Transverse colon (tissue), 4 donors: ENCODE measurements at places on chromosomes 4 and X. TPM values are rescaled to one million over a fixed set of nuclear protein-coding genes. Genes with fewer than 3 reads are reported as not detected.
A peak's percentile ranks its signal among the peaks of the same experiment; 100 is the strongest.

HSFX3 gene
- not detected for total RNA-seq

GRCh38 chr4:124277691-124278090 lies 434.8 kb downstream of the ANKRD50 start:
- DNase-seq: no peak

DNA sequence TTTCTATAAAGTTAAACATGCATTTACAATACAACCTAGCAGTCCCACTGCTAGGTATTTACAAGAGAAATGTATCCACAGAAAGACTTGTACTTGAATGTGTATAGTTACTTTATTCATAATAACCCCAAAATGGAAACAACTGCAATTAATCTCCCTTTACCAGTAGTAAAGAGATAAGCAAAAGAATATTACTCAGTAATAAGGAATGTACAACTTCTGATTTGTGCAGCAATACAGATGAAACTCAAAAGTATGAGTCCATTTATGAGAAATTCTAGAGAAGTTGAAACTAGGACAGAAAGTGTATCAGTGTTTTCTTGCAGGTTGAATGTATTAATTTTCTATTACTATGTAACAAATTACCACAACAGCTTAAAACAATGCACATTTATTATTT lies 15.2 kb downstream of the USP53 start:
- DNase-seq: no peak

DNA sequence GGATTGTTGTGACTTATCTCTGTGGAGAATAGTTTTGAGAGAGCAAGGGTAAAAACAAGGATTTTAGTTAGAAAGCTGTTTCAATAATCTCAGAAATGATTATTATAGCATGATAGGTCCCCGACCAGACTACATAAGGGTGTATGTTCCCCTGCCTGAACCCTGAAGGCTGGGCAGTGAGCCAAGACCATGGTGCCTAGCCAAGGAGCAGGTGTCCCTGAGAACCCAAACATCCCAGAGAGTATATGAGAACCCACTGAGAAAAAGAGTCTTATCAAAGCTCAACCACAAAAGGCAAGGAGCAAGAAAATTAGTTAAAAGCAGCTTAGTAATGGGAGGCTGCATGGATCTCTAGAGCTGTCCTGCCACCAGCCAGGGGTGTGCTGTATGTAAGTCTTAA lies 94.9 kb upstream of the UNC5C start:
- DNase-seq: no peak

DNA sequence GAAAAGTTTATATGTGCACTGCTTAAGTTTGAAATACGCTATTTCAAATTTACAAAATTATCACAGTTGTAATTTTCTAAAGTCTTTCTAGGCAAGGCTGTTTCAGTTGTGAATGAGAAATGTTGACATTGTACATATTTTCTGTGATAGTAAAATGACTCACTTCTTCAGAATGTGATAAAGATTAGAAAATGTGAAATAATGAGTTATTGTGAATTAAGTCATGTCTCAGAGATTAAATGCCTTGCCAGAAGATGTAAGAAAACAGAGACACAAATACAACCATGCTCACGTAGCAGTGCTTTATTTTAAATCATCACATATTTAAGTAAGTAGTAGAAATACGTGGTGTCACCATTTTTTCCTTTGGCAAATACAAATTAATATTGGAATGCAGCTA lies 768 bp downstream of the CLCN4 start:
- no peak for DNase-seq

DNA sequence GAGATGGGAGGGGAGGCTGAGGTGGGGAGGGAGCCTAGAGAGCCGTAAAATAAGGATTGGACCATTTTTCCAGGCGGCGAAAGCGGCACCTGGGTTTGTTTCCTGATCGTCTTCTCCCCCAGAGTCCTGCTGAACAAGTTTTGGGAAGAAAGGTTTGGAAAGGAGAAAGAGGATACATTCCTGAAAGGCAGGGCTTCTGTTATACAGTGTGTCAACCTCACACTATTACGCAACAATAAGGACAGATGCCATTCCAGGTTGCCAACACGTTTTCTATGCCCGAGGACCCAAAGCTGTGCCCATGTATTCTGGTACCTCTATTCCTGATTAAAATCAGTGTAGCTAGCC lies 658 bp downstream of the SCOC start:
- DNase-seq: no peak

GRCh38 chr4:136935871-136936270 lies 596.4 kb downstream of the PCDH18 start:
- no peak for DNase-seq

DNA sequence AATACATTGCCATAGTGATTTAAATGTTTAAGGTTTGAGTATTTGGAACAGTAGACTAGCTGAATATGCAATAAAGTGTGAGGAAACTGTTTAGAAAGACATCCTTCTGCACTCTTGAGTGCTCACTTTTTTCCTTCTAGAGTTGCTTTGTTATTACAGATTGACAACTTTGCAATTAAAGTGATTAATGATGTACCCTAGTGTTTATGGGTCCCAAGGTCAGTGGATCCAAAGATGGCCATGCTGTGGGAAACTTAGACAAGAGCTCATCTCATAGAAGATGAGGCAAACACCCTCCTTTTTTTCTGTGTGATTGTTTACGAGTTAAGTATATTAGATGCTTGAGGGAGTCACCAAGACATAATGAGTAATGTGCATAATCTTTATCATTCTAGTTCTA lies 118.8 kb downstream of the PDLIM5 start:
- DNase-seq: no peak

- peak; percentile 11 for DNase-seq
Measured at GRCh38 chr4:41538017-41538733, at the start of gene LIMCH1. LIMCH1 (plus strand) TSS chr4:41538157; CDS start chr4:41605996, 67,839 bp downstream.

DNA sequence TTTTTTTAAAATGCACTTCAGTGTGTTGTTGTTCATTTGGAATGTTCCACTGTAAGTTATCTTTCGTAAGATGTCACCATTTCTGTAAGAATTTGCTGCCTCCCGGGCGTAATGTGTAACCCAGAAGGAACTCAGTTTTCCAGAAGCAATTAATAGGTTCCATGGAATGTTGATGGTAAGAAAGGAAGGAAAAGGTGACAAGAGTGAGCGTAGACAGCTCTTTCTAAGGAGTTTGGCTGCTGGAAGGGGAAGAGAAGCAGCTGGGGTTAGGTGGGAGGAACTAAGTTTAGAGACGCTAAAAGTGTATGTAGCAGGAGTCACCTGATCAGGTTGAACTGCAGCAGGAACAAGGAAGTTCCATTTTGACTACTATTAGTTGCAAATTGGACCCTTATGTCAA lies 35.9 kb downstream of the PNMA5 start:
- DNase-seq: no peak

- no peak for DNase-seq
Measured at GRCh38 chr4:154329268-154329868, 162.2 kb downstream of the DCHS2 start.

GRCh38 chrX:107502316-107502715 lies 52.9 kb downstream of the FRMPD3 start:
- no peak for DNase-seq

DNA sequence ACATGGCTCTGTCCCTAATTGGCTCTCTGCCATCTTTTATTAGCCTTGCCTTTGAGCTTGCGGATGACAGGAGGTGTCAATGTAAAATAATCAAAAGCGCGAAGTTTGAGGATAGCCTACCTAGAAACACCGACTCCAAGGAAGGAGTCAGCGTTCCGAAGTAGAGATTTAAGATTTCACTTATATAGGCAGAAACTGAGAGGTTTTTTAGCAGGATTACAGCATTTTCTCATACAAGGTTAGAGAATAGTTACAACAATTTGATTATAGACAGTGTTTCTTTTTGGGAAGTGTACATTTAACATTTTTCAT lies 499 bp upstream of the NFXL1 start:
- DNase-seq: no peak

DNA sequence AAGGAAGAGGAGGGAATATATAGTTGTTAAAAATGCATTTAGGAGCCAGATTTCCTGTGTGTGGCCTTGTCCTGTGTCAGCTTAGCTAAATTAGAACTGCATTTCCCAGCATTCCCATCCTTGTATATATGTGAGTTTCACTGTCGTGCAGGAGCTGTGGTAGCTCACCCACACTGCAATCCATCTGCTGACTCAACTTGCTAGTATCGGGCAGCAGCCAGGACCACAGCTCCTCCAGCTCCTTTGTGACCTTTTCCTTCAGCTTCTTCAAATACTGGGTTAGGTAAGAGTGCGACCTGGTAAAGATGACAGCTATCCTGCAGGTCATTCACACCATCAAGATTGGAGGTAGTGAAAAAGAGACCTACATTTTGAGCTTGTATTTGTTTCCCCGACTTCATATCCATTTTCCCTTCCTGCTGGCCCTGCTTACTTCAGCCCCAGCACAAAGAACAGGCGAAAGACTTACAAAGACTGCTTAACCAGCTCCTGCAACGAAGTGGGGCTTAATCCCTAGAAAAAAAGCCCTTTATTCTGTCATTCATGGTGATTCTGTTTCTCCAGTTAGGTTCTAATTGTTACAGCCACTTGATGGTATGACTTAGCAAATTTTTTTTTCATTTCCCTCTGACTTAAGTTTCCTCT lies 11.4 kb downstream of the ASIC5 start:
- DNase-seq: no peak

GRCh38 chr4:138204507-138204906 lies 37.6 kb downstream of the SLC7A11 start:
- no peak for DNase-seq

DNA sequence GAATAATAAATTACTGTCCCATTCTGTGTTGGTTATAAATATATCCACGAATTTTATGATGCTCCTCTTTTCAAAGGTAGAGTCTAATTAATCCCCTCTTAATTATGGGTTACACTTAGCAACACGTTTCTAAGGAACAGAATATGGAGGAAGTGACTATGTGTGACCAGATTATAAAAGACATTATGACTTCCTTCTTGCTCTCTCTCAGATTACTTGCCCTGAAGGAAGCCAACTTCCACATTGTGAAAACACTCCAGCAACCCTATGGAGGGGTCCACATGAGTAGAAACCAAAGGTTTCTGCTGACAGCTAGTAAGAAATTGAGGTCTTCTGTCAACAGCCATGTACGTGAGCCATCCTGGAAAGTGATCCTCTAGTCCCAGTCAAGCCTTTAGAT lies 59.3 kb downstream of the WDFY3 start:
- no peak for DNase-seq

- DNase-seq: no peak
Measured at GRCh38 chr4:94208266-94208665, 601 bp downstream of the SMARCAD1 start.

GABRQ gene
- total RNA-seq: not detected

- DNase-seq: no peak
Measured at GRCh38 chrX:39418731-39419638, 617.7 kb downstream of the MID1IP1 start.

GRCh38 chr4:17027495-17027894 lies 129.1 kb upstream of the LDB2 start:
- DNase-seq: no peak

GRCh38 chrX:68898598-68898997 lies 69.8 kb downstream of the EFNB1 start:
- no peak for DNase-seq

GRCh38 chr4:100493756-100494155 lies 24.1 kb downstream of the EMCN start:
- DNase-seq: no peak

DNA sequence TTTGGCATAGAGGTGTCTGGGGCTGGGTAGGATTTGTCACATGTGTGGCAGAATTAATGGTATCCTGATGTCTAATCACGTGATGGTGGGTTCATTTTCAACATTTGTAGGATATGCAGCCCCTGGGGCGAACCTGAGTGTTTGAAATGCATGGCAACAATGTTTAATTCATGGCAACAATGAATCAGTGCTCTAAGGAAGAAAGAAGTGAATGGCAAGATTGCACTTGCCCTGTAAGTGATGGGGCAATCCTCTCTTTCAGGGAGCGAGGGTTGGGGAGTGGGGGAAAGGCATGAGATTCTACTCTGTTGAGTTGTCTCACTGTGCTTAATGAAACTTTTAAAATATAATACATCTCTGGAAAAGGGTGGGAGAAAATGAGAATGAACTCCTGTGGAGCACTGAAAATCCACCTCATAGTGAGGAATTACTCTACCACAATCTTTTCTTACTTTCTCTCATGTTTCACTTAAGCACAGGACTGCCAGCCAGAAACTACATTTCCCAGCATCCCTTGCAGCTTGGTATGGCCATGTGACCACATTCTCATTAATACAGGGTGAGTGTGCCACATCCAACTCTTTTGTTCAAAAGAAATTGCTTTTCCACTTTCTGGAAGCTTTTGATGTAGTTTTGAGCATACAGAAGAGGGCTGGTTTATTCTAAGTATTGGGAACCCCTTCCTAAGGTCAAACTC lies 64.0 kb upstream of the PGM2 start:
- no peak for DNase-seq

DNA sequence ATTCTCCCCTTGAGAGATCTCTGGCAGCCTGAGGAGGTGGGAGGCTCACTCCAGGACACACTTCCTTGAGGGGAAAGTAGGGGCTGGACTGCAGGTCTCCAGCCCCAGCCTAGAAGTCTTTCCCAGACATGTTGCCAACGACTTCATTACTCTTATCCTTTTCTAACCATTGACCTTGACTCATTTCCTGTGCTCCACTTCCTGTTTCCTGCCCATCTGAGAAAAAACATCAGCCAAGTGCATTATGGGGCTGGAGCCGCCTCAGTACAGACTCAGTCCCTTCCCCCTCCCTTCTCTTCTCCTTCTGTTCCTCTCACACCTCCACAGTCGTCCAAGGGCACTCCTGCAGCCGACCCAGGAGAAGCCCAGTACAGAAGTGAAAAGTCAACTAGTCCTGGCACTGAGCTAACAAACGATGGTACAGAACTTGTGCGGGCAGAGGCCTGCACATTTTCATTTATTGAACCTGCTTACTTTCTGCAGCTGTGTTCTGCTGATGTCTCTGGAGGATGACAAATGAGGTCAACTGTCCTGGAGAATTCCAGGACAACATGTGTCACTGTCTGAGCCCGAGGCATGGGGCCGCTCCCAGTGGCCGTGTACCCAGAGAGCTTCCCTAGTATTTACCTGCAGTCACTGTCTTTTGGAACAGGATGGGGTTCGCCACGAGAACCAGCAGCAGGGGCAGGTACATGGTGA lies 20.1 kb downstream of the GPR143 start:
- no peak for DNase-seq

RAB9B gene
- 0.40 TPM for total RNA-seq

ZFP92 gene
- total RNA-seq: 1.9 TPM

DNA sequence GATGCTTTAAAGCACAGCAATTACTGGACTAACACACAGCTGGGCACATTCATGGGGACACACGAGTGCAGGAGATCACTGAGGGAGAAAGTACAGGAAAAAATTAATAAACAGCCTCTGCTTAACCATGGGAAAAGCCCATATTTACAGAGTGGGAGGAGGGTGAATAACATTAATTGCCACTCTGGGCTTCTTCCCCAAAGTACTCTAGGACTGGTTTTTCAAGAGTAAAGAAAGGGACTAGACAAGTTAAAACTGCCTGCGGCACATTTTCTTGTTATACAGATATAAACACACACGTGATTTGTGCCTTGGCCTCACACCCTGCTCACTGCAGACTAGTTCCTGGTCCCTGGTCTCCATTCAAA lies 179.7 kb upstream of the TET2 start:
- DNase-seq: peak; percentile 50

GRCh38 chrX:42837101-42837726 lies 59.3 kb upstream of the PPP1R2C start:
- DNase-seq: no peak

CXCL13 gene
- 14.9 TPM for total RNA-seq
